ENCODE measurements at places on chromosomes 4 and X.

DNA sequence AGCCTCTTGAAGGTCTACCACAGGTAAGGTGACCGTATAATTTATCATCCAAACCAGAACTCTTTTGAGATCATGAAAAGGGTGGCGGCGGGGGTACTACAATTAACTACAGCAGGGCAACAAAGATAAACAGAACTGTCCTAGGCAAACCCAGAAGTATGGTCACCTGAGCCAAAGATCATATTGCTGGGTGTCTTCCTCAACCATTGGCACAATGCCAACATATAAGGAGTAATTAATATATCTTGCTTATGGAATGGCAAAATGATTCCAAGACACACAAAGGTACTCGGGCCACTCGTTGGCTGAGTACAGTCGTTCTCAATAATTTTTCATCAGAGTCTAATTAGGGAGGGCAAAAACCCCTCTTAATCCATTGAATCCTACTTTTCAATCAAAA lies 273.3 kb downstream of the QDPR start:
- DNase-seq: no peak
- H3K4me3 ChIP-seq: no peak overlapping the region
- H3K27me3 ChIP-seq: peaks cover 9% of the 10 kb centered on the region
- H3K36me3 ChIP-seq: no peaks in the 10 kb centered on the region
- H3K4me1 ChIP-seq: no peaks in the 10 kb centered on the region

GRCh38 chrX:93695981-93696380 lies 22.0 kb downstream of the FAM133A start:
- H3K4me1 ChIP-seq: no peaks in the 10 kb centered on the region
- H3K27me3 ChIP-seq: no peaks in the 10 kb centered on the region
- DNase-seq: no peak
- no peaks in the 10 kb centered on the region for H3K36me3 ChIP-seq

DNA sequence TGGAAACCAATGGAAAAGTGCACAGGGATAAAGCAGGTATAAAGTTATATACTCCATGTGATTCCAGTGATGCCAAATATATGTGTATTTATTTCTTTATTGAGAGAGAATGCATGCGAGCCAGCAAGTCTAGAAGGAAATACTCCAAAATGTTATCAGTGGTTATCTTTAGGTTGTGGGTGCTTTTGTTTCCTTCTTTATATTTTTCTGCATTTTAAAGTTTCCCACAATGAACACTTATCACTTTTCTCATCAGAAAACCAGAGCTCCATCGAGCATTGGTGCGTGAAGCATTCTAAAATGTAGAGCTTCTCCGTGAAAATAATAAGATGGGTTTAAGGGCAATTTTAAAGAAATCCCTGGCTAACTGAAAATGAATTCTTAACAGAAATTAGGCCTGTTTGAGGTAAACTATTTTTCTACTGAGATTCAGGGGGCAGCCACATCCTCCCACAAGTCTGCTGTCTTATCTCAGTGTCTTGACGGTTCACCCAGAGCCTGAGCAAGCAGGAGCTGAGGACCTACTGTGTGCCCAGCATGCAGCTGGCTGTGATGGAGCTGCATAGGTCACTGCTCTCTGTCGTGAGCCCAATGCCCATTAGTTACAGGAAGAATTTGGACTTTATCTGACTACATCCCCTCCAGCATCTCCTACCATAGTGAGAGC lies 18.7 kb upstream of the CD40LG start:
- no peaks in the 10 kb centered on the region for H3K27me3 ChIP-seq
- H3K36me3 ChIP-seq: no peaks in the 10 kb centered on the region
- no peak for DNase-seq

- peaks cover 9% of the 10 kb centered on the region for H3K4me1 ChIP-seq
- H3K4me3 ChIP-seq: no peak overlapping the region
- DNase-seq: no peak
- H3K27ac ChIP-seq: peak overlapping the region; percentile 67
- no peaks in the 10 kb centered on the region for H3K27me3 ChIP-seq
Measured at GRCh38 chr4:146495269-146495668, 26.5 kb downstream of the SLC10A7 start.

- DNase-seq: no peak
- no peak overlapping the region for H3K4me3 ChIP-seq
- H3K36me3 ChIP-seq: no peaks in the 10 kb centered on the region
- H3K4me1 ChIP-seq: no peaks in the 10 kb centered on the region
- no peaks in the 10 kb centered on the region for H3K27me3 ChIP-seq
Measured at GRCh38 chrX:22666441-22666840, 333.3 kb upstream of the DDX53 start.

- H3K4me3 ChIP-seq: no peak overlapping the region
- no peak overlapping the region for H3K27ac ChIP-seq
Measured at GRCh38 chr4:145530662-145531061, 49.0 kb downstream of the SMAD1 start.

- no peak overlapping the region for H3K4me3 ChIP-seq
- no peaks in the 10 kb centered on the region for H3K4me1 ChIP-seq
- H3K27me3 ChIP-seq: no peaks in the 10 kb centered on the region
Measured at GRCh38 chrX:17993062-17993461, 132.0 kb upstream of the RAI2 start.

GRCh38 chrX:74325130-74326059 lies 21.4 kb downstream of the ZCCHC13 start:
- H3K27me3 ChIP-seq: no peaks in the 10 kb centered on the region
- H3K36me3 ChIP-seq: no peaks in the 10 kb centered on the region
- DNase-seq: no peak
- no peak overlapping the region for H3K27ac ChIP-seq
- H3K4me1 ChIP-seq: no peaks in the 10 kb centered on the region

DNA sequence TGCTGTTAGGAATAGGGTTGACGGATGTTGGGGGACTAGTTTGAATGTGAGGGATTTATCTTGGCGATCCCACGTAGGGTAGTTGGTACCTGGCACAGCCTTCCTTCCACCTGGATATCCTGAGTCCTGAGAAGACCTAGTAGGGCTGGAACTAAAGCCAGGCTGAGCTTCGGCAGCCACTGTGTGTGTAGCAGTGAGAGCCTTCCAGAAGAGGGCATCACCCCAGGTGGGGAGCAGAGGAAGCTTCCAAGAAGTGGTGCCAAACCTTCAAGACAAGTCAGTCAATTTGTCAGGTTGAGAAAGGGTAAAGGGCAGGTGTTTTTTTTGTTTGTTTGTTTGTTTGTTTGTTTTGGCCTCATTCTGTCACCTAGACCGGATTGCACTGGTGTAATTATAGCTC lies 1.2 kb upstream of the FGFBP2 start:
- no peak for DNase-seq
- H3K36me3 ChIP-seq: peaks cover 15% of the 10 kb centered on the region
- H3K4me1 ChIP-seq: peaks cover 24% of the 10 kb centered on the region
- peak overlapping the region; percentile 87 for H3K27ac ChIP-seq

- H3K27ac ChIP-seq: no peak overlapping the region
- H3K4me3 ChIP-seq: no peak overlapping the region
- no peak for DNase-seq
- no peaks in the 10 kb centered on the region for H3K27me3 ChIP-seq
Measured at GRCh38 chr4:110823251-110823650, 200.4 kb upstream of the PITX2 start.

DNA sequence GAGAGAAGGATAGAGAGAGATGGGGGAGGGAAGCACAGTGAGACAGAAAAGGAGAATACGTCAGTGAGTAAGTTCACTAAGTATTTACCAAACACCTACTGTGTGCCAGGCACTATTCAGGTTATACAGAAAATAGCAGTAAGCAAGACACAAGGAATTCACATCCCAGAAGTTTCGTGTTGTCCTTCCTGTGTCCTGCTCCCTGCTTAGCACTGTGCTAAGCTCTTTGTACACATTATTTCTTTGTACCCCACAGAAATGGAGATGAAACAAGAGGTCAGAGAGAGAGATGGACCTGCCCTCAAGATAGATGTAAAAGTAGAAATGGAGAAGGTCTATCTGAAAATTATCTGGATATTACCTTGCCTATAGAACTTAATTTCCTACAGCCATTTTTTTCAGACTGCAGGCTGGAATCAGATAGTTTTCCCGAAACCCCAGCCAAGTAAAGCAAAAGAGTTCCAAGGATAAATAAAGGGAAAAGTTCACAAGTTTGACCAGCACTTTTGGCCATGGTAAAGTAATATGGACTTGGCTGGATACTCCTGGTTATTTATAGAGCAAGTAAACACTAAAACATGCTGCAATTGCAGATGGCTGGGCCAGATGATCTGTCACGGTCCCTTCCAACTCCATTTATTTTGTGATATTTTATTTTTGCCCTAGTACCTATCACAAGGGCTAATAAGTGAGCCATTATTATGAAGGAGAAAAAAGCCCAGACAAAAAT lies 353.7 kb upstream of the SLC7A11 start:
- no peaks in the 10 kb centered on the region for H3K27me3 ChIP-seq
- H3K27ac ChIP-seq: no peak overlapping the region
- H3K4me1 ChIP-seq: no peaks in the 10 kb centered on the region

- DNase-seq: no peak
- H3K4me1 ChIP-seq: no peaks in the 10 kb centered on the region
- no peak overlapping the region for H3K27ac ChIP-seq
- no peak overlapping the region for H3K4me3 ChIP-seq
- H3K36me3 ChIP-seq: no peaks in the 10 kb centered on the region
- H3K27me3 ChIP-seq: peaks cover 24% of the 10 kb centered on the region
Measured at GRCh38 chr4:87884976-87885549, 52.3 kb downstream of the MEPE start.

DNA sequence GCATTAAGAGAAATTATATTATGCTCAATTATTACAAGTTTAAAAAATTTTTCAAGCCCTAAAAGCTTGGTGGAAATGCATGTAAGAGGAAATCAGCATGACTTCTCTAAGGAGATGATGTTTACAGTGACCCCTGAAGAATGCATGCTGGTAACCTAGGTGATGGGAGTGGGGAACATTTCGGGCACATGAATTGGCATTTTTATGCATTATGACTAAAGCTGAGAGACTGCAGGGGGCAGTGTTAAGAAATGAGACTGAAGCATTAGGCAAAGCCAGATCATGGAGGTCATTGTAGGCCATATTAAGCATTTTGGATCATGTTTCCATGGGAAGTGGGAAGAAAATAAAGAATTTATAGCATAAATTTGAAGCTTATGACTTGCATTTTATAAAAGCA lies 421.3 kb downstream of the FAT4 start:
- no peak overlapping the region for H3K27ac ChIP-seq
- no peaks in the 10 kb centered on the region for H3K27me3 ChIP-seq
- H3K4me3 ChIP-seq: no peak overlapping the region
- no peak for DNase-seq
- no peaks in the 10 kb centered on the region for H3K36me3 ChIP-seq

GRCh38 chrX:24005028-24005427 lies 22.0 kb downstream of the KLHL15 start:
- no peak for DNase-seq
- H3K36me3 ChIP-seq: peaks cover 26% of the 10 kb centered on the region
- H3K27me3 ChIP-seq: no peaks in the 10 kb centered on the region
- no peak overlapping the region for H3K4me3 ChIP-seq
- H3K4me1 ChIP-seq: peaks cover 9% of the 10 kb centered on the region

- H3K27me3 ChIP-seq: no peaks in the 10 kb centered on the region
- H3K4me1 ChIP-seq: no peaks in the 10 kb centered on the region
- H3K27ac ChIP-seq: no peak overlapping the region
- DNase-seq: no peak
Measured at GRCh38 chr4:180314972-180315371, 1928.2 kb upstream of the TENM3 start.

DNA sequence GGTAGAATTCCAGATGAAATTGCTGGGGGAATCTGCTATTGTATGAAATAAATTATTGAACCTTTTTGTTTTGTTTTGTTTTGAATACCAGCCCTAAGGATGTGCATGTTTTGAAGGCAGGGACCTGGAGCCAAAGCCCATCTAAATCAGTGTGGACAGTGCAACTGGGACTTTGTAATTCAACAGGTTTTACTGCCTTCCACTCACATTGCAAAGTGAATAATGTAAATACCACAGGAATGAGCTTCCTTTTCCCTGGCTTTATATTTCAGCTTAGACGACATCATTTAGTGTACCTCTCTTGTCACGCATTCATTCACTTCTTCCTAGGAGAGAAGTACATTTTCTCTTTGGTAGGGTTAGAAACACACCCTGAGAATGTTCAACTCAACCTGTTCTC lies 795.0 kb downstream of the CENPC start:
- H3K36me3 ChIP-seq: no peaks in the 10 kb centered on the region
- no peak overlapping the region for H3K27ac ChIP-seq
- no peak for DNase-seq
- H3K4me3 ChIP-seq: no peak overlapping the region
- no peaks in the 10 kb centered on the region for H3K4me1 ChIP-seq

DNA sequence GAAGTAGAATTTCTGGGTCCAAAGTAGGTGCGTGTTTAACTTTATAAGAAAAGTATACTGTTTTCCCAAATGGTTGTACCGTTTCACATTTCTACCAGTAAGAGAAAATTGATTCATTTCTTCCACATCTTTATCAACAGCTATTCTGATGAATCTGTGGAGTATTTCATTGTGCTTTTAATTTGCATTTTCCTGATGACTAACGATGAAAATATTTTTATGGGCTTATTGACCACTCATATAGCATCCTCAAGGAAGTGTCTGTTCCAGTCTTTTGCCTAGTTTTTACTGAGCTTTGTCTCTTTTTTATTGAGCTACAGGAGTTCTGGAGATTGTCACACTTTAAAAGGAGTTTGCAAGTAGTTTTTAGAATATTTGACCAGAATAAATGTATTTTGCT lies 92.6 kb downstream of the ASB9 start:
- DNase-seq: no peak
- no peak overlapping the region for H3K4me3 ChIP-seq
- H3K4me1 ChIP-seq: no peaks in the 10 kb centered on the region
- no peak overlapping the region for H3K27ac ChIP-seq
- no peaks in the 10 kb centered on the region for H3K36me3 ChIP-seq

DNA sequence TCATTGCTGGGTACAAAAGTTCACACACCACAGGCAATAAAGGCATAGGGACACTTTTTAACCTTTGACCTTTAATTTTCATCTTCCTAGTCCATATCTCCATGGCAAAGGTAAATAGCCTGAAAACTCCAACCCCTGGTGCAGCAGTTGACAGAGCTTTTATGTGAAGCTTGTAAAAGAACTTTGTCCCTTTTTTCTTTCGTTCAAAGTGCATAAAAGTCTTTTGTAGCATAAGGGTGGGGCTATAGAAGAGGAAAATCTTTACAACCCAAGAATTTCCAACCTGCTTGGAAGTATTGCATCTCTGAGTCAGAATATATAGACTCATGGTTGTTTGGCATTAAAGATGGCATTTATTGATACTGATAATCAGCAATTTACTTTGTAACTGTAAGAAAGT lies 20.4 kb downstream of the POF1B start:
- H3K4me3 ChIP-seq: no peak overlapping the region
- no peaks in the 10 kb centered on the region for H3K36me3 ChIP-seq
- no peak overlapping the region for H3K27ac ChIP-seq
- no peaks in the 10 kb centered on the region for H3K4me1 ChIP-seq
- H3K27me3 ChIP-seq: no peaks in the 10 kb centered on the region

GRCh38 chrX:11619441-11619840 lies 46.3 kb downstream of the ARHGAP6 start:
- H3K4me1 ChIP-seq: no peaks in the 10 kb centered on the region
- DNase-seq: no peak
- H3K27me3 ChIP-seq: no peaks in the 10 kb centered on the region
- H3K27ac ChIP-seq: no peak overlapping the region

GRCh38 chr4:128907981-128908380 lies 98.5 kb downstream of the JADE1 start:
- no peaks in the 10 kb centered on the region for H3K27me3 ChIP-seq
- H3K36me3 ChIP-seq: no peaks in the 10 kb centered on the region
- H3K4me3 ChIP-seq: no peak overlapping the region
